Upper lobe of right lung (tissue), 1 donor: ENCODE measurements at places on chromosomes 5 and 9. TPM values are rescaled to one million over a fixed set of nuclear protein-coding genes. Genes with fewer than 3 reads are reported as not detected.

GRCh38 chr5:137666461-137666850, 69.4 kb downstream of the KLHL3 start:
- H3K4me1 ChIP-seq, result peaks cover 14% of the 10 kb centered on the region
- H3K4me3 ChIP-seq, result no peak overlapping the region
- no peak for DNase-seq
- no peaks in the 10 kb centered on the region for H3K27me3 ChIP-seq
- H3K27ac ChIP-seq, result no peak overlapping the region

Gene OR13C2
- not detected for total RNA-seq

DNA sequence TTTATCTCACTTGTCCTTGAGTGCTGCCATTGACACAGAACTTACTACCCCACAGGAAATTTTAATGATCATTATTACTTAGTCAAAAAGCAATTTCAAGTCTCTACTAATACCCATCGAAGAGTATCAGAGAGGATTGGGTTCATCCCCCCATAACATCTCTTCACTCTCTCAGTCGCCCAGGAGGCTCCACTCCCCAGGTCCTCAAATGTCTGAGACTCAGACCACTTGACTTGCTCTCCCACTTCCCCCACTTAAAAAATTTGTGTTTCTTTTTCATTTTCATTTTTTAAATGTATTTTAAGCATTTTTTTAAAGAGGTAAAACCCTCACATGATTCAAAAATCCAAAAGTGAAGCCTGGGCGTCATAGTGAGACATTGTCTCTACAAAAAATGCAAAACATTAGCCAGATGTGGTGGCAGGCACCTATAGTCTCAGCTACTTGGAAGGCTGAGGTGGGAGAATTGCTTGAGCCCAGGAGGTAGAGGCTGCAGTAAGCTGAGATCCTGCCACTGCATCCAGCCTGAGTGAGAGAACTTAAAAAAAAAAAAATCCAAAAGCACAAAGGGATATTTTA, 56.8 kb upstream of the TRAF1 start:
- no peaks in the 10 kb centered on the region for H3K27me3 ChIP-seq
- no peak for DNase-seq
- peaks cover 4% of the 10 kb centered on the region for H3K4me1 ChIP-seq

DNA sequence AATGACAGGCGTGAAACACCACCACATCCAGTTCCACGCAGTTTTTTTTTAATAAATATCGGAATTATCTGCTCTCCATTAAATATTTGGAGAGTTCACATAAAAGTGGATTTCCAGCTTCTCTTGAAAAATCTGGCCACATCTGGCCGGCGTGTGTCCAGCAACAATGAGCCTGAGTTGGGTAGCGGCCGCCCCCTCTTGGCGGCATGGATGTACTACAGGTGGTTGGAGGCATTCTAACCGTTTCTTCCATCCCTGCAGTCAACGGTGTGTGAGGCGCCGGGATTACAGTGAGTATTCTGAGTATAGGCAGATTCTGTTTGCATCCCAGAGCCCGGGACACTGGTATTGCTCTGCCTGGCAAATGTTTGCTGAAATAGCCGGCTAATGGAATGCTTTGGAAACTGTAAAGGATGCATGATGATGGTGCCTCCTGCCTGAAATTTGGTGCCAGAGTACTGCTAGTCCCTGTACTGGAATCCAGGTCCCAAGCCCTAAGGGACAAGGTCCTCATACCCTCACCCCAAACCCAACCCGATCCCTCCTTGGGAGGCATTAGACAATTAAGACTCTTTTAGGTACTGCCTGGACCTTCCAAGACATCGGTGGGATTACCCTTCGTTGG, 13.6 kb upstream of the GM2A start:
- H3K27ac ChIP-seq, result no peak overlapping the region
- H3K36me3 ChIP-seq, result no peaks in the 10 kb centered on the region
- H3K4me3 ChIP-seq, result peak overlapping the region; percentile 17
- H3K4me1 ChIP-seq, result peaks cover 14% of the 10 kb centered on the region

DNA sequence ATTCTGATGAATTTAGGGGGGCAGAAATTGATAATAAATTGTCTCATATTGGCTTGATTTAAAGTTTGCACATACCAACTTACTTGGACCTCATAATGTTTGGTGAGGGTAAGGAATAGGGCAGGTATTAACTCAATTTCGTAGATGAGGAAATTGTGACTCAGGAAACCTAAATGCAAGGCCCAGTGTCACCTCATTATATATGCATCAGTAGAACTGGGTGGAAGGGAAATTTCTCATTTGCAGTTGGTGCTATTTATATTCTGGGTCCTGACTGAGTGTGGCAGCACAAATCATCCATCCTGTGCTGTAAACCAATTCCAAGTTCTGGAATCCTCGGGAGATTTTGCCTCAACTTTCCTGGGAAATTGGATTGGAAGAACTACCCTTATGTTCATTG, 103.0 kb downstream of the SPATA31D1 start:
- no peaks in the 10 kb centered on the region for H3K4me1 ChIP-seq
- H3K27ac ChIP-seq, result no peak overlapping the region
- no peak overlapping the region for H3K4me3 ChIP-seq
- DNase-seq, result no peak

Gene PCDHB2
- total RNA-seq, result 3.8 TPM

DNA sequence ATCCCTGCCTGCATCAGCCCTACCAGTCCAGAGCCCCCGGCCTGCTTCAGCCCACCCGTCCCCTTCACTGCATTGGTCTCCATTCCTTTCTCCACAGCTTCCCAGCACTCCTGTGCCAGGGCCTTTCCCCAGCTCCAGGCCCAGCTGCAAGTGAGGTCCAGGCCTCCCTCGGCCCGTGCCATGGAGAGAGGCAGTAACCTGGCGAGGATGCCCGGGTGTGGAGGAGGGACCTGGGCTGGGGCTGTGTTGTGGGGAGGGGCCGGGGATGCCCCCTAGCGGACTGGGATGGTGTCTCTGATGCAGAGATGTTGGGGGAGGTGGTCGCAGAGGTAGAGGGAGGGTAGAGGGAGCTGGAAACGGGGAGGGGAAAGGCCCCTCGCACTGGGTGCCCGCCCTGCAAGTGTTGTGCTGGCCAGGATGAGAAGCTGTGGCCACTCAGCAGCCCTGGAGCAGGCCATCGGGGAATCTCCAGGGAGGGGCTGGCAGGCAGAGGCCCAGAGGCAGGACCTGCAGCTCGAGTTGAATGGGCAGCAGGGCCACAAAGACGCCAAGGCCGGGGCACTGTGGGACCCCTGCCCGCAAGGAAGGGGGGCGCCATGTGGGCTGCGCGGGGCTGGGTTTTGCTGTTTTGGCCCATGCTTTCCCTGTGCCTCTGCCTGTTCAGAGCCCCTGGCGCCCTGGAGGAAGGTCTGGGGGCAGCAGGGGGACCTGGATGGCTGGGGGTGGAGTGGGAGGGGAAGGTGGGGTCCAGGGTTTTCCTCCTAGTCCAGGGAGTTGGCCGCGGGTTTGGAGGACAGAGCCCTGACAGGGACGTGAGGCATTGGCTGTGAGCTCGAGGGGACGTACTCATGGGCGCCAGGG, 26.0 kb upstream of the NKD2 start:
- no peaks in the 10 kb centered on the region for H3K36me3 ChIP-seq
- peaks cover 3% of the 10 kb centered on the region for H3K4me1 ChIP-seq
- DNase-seq, result no peak
- H3K27ac ChIP-seq, result no peak overlapping the region

- H3K4me3 ChIP-seq, result no peak overlapping the region
- H3K36me3 ChIP-seq, result no peaks in the 10 kb centered on the region
- H3K27ac ChIP-seq, result peak overlapping the region; percentile 81
- peaks cover 27% of the 10 kb centered on the region for H3K4me1 ChIP-seq
Measured at GRCh38 chr9:134213881-134214341, 49.5 kb upstream of the RNU6ATAC start.

GRCh38 chr9:121185178-121185745, 16.4 kb downstream of the RAB14 start:
- no peak overlapping the region for H3K4me3 ChIP-seq
- peaks cover 47% of the 10 kb centered on the region for H3K4me1 ChIP-seq
- no peak overlapping the region for H3K27ac ChIP-seq
- no peak for DNase-seq

GRCh38 chr5:152638996-152639552, 234.0 kb upstream of the NMUR2 start:
- H3K36me3 ChIP-seq, result no peaks in the 10 kb centered on the region
- no peaks in the 10 kb centered on the region for H3K4me1 ChIP-seq
- DNase-seq, result no peak
- no peak overlapping the region for H3K4me3 ChIP-seq

Gene MCTP1
- total RNA-seq, result 40.7 TPM

DNA sequence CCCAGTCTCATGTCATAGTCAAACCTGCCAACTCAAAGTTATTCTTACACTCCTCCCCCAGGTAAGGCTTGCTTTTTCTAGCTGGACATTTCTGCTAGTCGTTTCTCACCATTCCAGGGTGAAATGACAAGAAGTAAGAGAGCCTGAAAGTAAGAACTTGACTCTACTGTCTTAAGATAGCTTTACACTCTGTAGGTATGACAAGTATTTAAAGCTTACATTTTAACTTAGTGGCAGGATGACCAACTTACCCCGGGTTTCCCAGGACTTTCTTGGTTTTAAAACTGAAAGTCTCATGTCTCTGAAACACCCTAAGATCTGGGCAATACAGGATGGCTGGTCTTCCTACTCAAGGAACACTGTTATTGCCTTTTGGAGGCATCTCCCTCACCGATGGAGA, 67.5 kb upstream of the PIK3R1 start:
- H3K4me1 ChIP-seq, result no peaks in the 10 kb centered on the region
- no peak overlapping the region for H3K4me3 ChIP-seq
- no peaks in the 10 kb centered on the region for H3K36me3 ChIP-seq
- DNase-seq, result no peak
- no peaks in the 10 kb centered on the region for H3K27me3 ChIP-seq

- no peak for DNase-seq
- no peaks in the 10 kb centered on the region for H3K36me3 ChIP-seq
- no peak overlapping the region for H3K4me3 ChIP-seq
- H3K27ac ChIP-seq, result no peak overlapping the region
Measured at GRCh38 chr9:84758817-84759216, 89.3 kb downstream of the NTRK2 start.

DNA sequence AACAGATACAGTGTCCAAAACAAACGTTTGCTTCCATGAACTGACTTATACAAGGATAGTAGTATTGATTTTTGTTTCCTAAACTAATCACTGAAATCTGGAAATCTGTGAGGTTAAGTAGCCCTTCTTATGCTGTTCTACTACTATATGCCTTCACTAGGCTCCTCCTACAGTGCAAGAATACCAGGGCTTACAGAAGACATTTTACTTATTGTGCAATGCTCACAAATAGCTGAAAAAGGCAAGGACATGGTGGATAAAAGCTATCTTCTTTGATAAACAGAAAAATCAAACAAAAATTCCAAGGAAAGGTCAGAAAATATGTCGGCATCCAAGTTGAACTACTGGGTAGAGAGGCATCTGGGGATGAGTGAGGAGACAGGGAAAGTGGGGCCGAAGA, 61.9 kb downstream of the OXCT1 start:
- DNase-seq, result no peak
- no peak overlapping the region for H3K27ac ChIP-seq
- H3K4me3 ChIP-seq, result no peak overlapping the region
- H3K4me1 ChIP-seq, result peaks cover 8% of the 10 kb centered on the region
- no peaks in the 10 kb centered on the region for H3K36me3 ChIP-seq

DNA sequence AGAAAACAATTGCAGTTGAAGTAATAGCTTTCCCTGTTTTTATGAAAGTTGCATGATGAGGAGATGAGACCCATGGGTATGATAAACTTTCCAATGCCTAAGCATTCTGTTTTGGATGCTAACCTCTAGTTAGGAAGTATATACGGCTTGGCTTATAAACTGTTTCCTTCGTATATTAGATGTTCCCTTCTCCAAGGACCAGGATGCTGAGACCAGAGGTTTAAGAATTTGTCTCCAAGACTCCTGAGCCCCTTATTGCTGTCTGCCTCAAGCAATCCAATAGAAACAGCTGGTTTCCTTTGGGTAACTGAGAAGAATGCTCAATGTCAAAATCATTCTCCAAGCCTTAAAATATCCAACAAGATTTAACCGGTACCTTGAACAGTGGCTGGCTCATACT, 12.2 kb upstream of the TNC start:
- H3K36me3 ChIP-seq, result no peaks in the 10 kb centered on the region
- no peak overlapping the region for H3K27ac ChIP-seq
- no peak overlapping the region for H3K4me3 ChIP-seq
- no peaks in the 10 kb centered on the region for H3K4me1 ChIP-seq

Gene RMRP
- total RNA-seq, result 30,828 TPM

Gene BHMT2
- total RNA-seq, result 4.7 TPM
